Jurkat, Clone E6-1 (cell line): ENCODE measurements at places on chromosomes 11 and 22.

- DNase-seq = peak; percentile 68
Observed at GRCh38 chr11:73633999-73634398, 12.4 kb upstream of the PLEKHB1 start.

DNA sequence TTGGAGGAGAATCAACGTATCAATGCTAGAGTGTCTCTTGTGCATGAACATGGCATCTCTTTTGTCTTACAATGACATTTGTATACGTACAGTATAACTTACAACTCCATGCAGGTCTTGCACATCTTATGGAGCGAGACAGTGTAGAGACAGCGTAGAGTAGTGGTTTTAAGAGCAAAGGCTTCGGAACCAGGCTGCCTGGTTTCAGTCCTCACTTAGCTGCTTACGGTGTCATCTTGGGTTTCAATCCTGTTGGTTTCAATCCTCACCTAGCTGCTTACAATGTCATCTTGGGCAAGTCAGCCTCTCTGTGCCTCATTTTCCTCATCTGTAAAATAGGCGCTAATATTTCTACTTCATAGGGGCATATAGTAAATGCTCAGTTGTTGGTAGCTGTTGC is 98.2 kb downstream of the PACS1 start:
- no peak for DNase-seq

- no peak for DNase-seq
Observed at GRCh38 chr11:46001448-46001914, 79.0 kb downstream of the LARGE2 start.

DNA sequence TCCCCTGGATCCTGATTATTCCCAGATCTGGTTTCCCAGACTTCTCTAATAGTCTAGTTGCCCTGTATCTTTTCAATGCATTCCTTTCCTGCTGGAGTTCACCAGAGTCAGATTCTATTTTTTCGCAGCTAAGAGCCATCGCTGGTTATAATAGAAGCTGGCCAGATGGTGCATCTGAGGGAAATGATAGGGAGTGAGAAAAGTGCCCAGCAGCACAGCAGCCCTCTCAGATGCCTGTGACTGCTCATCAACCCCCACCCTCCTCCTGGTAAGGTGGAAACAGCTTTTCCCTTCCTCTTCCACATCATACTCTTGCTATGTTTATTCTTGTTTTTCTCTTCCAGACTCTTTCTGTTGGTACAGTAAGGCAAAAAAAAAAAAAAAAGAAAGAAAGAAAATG is 12.8 kb downstream of the OR8A1 start:
- no peak for DNase-seq

DNA sequence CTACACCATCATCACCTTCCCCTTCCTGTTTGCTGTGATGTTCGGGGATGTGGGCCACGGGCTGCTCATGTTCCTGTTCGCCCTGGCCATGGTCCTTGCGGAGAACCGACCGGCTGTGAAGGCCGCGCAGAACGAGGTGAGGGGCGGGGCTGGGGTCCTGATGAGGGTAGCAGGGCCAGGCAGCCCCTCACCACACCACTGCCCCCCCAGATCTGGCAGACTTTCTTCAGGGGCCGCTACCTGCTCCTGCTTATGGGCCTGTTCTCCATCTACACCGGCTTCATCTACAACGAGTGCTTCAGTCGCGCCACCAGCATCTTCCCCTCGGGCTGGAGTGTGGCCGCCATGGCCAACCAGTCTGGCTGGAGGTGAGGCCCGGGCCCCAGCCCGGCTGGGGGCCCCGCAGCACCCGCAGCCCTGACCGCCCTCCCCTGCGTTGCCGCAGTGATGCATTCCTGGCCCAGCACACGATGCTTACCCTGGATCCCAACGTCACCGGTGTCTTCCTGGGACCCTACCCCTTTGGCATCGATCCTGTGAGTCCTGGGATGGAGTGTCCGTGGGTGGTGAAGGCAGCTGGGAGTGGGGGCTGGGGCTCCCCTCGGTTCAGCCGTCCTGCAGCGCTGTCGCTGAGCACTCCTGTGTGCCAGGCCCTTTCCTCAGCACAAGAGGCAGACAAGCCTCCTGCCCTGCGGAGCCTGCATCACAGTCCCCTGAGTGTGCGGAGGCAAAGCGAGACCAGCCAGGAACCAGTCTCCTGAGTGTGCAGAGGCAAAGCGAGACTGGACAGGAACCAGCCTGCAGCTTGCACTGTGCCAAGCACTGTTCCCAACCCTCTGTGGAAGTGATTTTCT is 8.8 kb downstream of the TCIRG1 start:
- DNase-seq = no peak

DNA sequence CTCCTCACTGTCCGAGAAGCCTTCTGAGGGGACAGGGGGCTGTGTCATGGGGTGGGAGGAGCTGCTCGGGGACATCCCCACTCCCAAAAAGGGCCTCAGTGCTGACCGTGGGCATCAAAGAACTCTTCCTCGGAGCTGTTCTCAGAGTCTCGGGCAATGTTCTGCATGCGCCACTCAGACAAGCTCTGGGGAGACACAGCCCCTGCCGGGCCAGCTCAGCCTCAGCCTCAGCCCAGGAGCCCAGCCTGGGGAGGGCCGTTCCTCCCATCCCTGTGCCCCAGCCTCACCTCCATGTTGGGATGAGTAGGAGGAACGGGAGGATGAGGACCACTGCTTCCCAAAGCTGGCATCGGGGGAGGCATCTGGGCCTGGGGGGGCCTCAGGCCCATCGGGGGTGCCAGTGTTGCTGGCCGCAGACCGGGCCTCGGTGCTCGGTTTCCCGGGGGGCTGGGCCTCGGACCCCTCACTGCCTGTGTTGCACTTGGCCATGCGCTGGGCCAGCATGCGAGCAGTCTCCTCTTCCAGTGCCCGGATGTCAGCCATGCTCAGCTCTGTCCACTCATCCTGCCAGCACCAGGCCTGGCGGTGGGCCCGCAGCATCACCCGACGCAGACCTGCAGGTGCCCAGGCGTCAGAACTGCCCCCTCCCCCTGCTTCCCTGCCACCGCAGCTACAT is 5.2 kb downstream of the PITPNM1 start:
- no peak for DNase-seq

DNA sequence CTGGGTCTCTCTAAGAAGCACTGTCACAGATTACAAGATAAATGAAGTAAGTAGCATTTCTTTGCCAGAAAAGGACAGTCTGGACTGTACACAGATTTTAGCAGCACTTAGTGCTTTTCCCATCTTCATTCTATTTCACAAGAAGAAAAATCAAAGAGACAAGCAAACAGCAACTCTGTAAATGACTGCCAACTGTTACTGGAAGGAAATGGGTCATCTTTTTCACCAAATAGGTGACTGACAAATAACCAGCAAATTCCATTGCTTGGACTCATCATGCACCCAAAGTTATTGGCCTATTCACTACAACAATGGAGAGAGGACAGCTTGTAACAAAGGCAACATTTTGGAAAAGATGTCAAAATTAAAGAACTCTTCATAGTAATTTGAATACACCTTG is 28.9 kb upstream of the CARD18 start:
- DNase-seq = no peak

DNA sequence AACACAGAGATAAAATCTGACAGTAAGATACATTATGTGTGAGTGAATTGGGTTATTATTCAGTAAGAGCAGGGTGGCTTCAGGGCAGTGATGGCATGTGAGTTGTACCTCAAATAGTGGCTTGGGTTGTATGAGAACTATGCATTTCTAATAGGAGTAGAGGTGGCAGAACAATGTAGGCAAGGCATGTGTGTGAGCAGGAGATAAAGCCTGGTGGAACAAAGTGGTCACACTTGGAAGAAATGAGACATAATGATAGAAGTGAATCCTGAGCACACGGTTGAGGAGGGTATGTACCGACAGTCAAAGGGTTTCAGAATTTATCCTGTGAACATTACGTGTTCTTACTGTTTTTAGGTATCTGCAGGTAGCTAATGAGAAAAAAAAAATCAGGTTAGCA is 159.3 kb downstream of the CASP12 start:
- no peak for DNase-seq

GRCh38 chr11:65493367-65494176 is 5.3 kb upstream of the MALAT1 start:
- no peak for DNase-seq

GRCh38 chr22:46931881-46932280 is 169.4 kb downstream of the TBC1D22A start:
- DNase-seq = no peak
